ENCODE measurements at places on chromosomes 4 and X.

DNA sequence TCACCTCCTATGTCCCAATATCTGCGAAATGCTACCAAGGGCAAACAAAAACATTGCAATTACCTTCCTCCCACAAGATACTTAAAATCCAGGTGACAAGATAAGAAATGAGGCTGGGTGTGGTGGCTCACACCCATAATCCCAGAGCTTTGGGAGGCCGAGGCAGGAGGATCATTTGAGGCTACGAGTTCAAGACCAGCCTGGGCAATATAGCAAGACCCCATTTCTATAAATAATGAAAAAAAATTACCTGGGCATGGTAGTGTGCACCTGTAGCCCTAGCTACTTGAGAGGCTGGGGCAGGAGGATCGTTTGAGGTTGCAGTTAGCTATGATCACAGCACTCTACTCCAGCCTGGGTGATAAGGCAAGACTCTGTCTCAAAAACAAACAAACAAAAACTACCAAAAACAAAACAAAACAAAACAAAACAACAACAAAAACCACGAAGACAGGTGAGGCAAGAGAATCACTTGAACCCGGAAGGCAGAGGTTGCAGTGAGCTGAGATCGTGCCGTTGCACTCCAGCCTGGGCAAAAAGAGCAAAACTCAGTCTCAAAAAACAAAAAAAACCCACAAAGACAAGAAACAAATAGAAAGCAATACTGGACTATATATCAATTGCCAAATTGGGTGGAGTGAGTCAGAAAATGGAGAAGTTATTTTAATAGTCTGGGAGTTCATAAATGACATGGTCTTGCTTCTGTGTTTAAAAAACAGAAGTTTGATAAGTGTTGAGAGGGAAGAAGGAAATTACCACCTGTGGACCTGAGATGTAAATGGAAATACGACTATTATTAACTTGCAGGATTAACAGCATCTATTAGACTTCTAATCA is 176.5 kb downstream of the FBXW7 start:
- no peak for DNase-seq

DNA sequence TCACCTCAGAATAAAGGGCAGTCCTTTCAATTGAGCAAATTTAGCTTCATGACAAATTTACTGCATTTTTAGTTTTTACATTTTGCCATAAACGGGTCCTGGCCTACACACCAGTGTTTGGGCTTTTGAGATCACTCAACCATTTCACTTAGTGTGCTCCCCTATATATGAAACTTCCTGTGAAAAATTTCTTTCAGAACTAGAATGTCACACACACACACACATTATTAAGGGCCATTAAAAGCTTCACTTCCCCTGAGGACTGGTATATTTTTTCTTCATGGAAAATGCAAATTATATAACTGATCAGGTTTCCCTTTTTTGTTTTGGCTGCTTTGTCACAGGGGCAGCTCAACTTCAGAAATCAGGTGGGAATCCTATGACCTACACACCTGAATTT is 206.5 kb downstream of the ENOX2 start:
- no peak for DNase-seq

GRCh38 chr4:26173619-26174018 is 147.2 kb upstream of the RBPJ start:
- no peak for DNase-seq

DNA sequence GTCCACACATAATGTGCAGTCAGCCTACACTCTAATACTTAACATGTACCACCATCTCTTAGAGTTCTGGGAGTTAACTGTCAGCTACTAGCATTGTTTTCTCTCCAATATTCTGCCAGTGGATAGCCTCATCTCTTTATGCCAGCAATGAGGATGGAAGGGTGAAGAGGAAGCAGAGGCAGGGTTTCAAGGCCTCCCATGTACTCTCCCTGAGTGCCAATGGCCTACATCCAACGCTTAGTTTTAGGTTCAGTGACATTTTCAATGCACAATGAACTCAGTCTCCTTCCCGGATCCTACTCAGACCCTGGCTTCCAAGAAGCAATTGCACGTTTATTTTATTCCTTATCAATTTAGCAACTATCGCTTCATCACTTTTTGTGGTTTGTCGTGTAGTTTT is 686.1 kb downstream of the DMD start:
- DNase-seq, result no peak

- no peak for DNase-seq
Observed at GRCh38 chr4:173917255-173917960, 366.1 kb downstream of the FBXO8 start.

Data from substantia nigra (tissue), 51 donors.